ENCODE measurements at places on chromosomes 2 and 18.

- peak; percentile 93 for DNase-seq
These were observed 99.3 kb downstream of the SPATS2L start for GRCh38 chr2:200405599-200406298.

DNA sequence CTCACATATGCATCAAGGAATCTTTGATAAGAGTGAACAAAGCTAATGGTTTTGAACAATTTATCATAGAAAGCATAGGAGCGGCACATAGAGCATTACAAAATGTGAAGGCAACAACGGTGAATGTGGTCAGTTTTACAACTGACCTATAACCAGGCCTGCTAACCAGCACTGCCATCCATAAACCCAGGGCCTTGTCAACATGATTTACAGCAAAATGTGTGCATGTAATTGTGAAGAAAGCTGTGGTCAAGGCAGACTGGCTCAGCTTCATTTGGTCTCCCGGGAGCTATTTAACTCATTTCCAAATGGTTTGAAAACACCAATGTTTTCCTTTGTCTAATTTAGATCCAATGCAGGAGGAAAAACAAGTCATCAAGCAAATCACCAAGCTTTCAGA is 119.8 kb downstream of the DHRS9 start:
- no peak for DNase-seq

DNA sequence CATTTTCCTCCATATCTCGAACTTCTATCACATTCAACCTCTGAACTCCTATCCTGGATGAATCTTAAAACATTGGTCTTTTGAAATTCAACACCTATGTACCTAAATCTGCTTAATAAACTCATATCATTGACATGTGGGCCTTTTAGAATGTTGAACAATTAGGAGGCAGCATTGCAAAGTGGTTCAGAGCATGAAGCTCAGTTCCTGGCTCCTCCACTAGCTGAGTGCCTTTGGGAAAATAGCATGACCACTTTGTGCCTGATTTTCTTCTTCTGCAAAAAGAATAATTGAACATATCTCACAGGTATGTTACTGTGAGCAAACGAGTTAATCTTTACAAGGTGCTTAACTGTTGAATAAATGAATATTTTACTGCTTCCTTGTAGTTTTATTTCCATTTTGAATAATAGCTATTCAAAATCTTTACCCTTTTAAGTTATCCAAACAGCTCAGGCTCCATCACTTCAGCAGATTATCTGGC is 14.3 kb upstream of the ITPRID2 start:
- DNase-seq = no peak

DNA sequence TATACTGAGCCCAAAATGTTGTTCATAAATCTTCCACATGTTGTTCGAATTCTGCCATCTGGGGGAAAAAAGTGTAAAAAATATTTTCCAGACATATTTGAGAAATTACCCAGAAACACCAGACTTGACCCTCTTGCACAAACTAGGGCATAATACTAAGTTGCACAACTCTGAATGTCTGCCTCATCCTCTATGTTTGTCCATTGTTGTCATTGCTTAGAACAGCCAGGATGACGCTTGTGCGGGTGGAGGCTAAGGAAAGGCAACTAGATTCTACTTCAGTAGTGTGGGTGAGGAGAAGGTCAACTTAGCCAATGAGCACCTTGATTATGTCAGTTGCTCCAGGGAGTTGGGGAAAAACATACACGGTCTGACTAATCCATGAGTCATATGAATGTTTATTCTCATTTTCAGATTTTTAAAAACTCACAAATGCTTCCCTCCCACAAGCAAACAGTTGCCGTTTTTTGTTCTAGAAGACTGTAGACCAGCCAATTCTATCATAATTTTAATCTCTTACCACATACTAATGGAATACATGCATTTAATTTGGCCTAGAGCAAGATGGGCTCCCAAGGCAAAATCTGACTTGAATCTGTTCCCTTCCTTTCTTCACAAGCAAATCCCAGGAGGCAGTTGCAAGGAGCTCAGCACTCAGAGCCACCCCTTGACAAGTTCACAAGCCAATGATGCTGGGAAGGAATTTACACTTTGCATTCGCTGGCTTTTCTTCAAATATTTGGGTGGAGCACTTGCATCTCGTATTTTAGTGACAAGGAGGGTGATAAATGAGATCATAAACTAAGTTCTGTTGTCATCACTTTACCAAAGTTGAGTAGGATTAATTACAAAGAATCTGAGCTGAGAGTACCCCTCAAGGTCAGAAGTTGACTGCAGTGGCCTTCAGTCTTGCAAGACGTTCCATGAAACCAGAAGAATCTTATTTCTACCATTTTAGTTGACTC is 163.2 kb upstream of the TWIST2 start:
- DNase-seq = peak; percentile 80

- no peak for DNase-seq
These were observed 55.2 kb upstream of the RND3 start for GRCh38 chr2:150542692-150543091.

DNA sequence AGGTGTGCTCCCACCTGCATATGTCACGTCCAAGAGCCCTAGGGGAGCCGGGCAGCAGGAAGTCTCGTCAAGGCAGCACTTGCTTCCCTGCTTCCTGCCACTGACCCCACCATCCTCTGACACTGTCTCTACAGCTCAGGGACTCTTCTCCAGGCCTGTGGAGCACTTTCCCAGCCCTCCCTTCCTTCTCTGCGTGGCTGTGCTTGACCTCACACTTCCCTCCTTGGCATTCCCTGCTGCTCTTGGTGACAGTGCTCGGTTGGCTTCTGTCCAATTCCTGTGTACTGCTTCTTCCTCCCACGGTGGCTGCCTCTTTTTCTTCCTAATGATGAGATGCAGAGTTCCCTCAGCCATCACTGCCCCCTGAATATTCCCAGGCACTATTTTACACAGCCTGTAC is 2.8 kb downstream of the CIDEA start:
- no peak for DNase-seq

DNA sequence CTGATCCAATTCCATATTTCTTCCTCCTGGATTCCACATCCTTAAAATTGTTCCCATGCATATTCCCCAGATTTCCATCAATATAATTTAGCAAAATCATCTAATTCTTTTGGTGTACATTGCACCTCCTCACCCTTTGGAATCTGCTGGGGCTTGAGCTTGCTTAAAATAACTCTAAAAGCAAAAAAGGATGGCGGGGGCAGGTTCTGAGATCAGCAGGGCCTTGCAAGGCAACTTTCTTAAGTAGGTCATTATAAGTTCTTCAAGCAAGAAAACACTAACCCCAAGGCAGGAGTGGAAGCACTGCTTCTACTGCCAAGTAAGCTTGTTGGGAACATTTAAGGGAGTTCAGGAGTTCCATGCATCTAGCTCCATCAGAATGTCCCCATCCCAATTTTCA is 254.3 kb upstream of the CCDC68 start:
- DNase-seq = no peak

- DNase-seq = no peak
These were observed 734.8 kb upstream of the NXPH2 start for GRCh38 chr2:139514951-139515350.

- no peak for DNase-seq
These were observed 161.6 kb downstream of the LDLRAD4 start for GRCh38 chr18:13379930-13380690.

Measured in HCT116 (cell line).